ENCODE measurements at places on chromosomes 3 and 15. TPM values are rescaled to one million over a fixed set of nuclear protein-coding genes. Genes with fewer than 3 reads are reported as not detected.

DNA sequence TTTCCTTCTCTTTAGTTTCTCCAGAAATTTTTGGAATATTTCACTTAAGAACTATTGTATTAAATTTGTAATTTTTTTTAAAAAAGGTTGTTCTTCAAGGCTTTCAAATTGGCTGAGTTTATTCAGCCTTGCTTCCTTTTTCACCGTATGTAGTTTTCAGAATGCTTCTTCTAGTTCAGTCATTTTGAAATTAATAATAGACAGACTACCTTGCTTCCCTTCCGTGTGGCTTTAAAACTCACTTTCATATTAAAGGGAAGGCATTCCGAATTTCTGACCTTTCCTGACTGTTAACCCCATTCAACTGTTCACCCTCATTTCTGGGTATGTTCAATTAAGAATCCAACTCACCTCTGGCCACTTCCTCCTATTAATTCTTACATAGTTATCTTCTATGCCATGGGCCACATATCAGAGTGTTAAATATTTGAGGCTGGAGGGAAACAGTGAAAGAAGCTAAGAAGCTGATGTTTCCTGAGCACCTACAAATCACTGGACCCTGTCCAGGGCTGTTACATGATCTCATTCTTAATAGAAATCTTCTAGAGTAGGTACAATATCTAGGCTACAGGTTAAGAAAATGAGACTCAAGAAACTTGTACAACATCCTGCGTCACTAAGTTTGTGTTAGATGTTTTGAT, 237.5 kb downstream of the P3H2 start:
- H3K4me1 ChIP-seq = no peaks in the 10 kb centered on the region
- DNase-seq = no peak
- no peak overlapping the region for H3K27ac ChIP-seq
- H3K27me3 ChIP-seq = no peaks in the 10 kb centered on the region

- H3K36me3 ChIP-seq = no peaks in the 10 kb centered on the region
- no peak overlapping the region for H3K4me3 ChIP-seq
- DNase-seq = no peak
- no peaks in the 10 kb centered on the region for H3K27me3 ChIP-seq
- H3K27ac ChIP-seq = no peak overlapping the region
Observed at GRCh38 chr15:61517776-61518175, 288.7 kb upstream of the RORA start.

DNA sequence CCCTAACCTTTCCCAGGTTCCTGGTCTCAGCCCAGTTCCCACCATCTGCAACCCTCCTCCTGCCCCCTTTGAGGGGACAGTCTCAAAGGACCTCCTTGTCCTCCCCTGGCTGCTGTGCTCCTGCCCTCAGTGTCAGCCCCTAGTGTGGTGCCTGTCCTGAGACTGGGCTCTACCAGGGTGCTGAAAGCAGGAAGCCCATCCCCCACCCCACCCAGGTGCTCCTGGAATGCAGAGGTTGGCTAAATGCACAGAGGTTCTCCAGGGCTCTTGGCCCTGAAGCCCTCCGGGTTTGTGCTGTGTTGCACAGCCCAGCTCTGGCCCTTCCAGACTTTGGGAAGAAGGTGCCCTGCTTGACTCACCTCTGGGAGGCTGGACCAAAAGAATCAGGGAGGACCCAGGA, 21.8 kb downstream of the C3orf18 start:
- H3K4me3 ChIP-seq = no peak overlapping the region
- H3K27ac ChIP-seq = no peak overlapping the region
- H3K27me3 ChIP-seq = no peaks in the 10 kb centered on the region
- DNase-seq = no peak

The SHISA5 gene
- 92.7 TPM for total RNA-seq

DNA sequence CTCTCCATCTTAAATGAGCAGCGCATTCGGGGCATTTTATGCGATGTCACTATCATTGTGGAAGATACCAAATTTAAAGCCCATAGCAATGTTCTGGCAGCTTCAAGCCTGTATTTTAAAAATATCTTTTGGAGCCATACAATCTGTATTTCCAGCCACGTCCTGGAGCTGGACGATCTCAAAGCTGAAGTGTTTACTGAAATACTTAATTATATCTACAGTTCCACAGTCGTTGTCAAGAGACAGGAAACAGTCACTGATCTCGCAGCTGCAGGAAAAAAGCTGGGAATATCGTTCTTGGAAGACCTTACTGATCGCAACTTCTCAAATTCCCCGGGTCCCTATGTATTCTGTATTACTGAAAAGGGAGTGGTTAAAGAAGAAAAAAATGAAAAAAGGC, 44.4 kb upstream of the RASA2 start:
- H3K4me1 ChIP-seq = peaks cover 23% of the 10 kb centered on the region
- H3K27me3 ChIP-seq = no peaks in the 10 kb centered on the region
- peak overlapping the region; percentile 60 for H3K27ac ChIP-seq
- peaks cover 13% of the 10 kb centered on the region for H3K36me3 ChIP-seq

DNA sequence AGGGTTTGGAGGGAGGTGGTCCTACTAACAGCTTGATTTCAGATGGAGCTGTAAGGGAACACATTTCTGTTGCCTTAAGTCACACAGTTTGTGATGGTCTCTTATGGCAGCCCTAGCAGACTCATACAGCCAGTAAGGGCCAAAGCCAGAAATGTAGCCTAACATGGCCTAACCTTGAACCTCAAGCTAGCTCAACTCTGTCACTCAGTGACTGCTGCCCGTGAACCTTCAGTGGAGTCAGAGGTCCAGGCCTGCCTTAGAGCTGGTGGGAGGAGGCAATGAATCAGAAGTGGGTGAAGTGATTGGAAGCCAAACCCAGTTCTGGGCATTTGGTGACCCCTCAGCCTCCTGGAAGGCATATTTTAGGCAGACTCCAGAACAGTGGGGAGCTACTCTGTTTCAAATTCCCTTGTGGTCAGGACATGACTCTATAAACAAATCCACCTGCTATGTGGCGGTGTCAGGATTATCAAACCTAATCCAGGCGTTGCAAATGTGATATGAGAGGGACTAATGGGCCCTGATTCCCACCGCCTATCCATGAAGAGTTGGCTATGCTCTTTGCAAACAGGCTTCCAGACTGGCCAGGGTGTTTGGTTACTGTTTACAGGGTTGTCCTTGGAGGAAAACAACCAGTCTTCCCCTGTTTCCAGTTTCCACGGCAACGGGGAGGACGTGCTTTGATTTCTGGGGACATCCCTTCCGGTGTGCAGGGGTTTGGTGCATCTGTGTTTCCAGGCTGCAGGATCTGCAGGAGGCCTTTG, 105.9 kb upstream of the AGBL1 start:
- H3K4me1 ChIP-seq = no peaks in the 10 kb centered on the region
- no peak overlapping the region for H3K4me3 ChIP-seq
- H3K27me3 ChIP-seq = no peaks in the 10 kb centered on the region
- peak; percentile 38 for DNase-seq
- H3K27ac ChIP-seq = no peak overlapping the region

GRCh38 chr3:25603703-25604102, 61.0 kb downstream of the TOP2B start:
- no peak overlapping the region for H3K27ac ChIP-seq
- peak; percentile 28 for DNase-seq
- H3K27me3 ChIP-seq = no peaks in the 10 kb centered on the region
- peaks cover 4% of the 10 kb centered on the region for H3K36me3 ChIP-seq

GRCh38 chr3:170909129-170909903, 879 bp upstream of the EIF5A2 start:
- H3K4me3 ChIP-seq = no peak overlapping the region
- H3K4me1 ChIP-seq = peaks cover 9% of the 10 kb centered on the region
- peak; percentile 88 for DNase-seq
- no peaks in the 10 kb centered on the region for H3K27me3 ChIP-seq
- H3K36me3 ChIP-seq = peaks cover 1% of the 10 kb centered on the region

The DNAH12 gene
- total RNA-seq = under 0.01 TPM

The AQP9 gene
- not detected for total RNA-seq

DNA sequence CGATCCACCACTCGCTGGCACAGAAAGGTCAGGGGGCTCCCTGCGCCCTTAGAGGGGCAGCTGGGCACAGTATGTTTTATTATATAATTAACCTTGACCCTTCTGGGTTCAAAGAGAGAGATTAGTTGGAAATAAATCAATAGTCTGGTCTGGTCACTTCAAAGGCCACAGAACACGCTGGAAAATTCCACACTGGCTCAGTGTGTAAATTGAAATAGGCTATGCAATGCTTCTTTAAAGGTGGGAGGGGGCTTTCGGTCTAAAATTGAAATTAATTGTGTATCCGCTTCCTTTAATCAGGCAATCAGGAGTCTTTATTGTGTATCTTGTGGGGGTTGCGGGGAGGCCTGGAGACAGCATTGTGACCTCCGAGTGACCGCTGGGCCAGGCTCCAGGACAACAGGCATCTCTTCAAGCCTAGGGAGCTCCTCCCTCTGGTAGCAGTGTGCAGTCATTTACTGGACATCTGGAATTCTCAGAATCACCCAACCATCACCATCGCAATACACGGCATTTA, 8.0 kb downstream of the RNU5B-1 start:
- H3K4me3 ChIP-seq = no peak overlapping the region
- H3K27ac ChIP-seq = no peak overlapping the region
- H3K36me3 ChIP-seq = no peaks in the 10 kb centered on the region
- H3K27me3 ChIP-seq = no peaks in the 10 kb centered on the region
- H3K4me1 ChIP-seq = no peaks in the 10 kb centered on the region

- no peaks in the 10 kb centered on the region for H3K36me3 ChIP-seq
- H3K4me3 ChIP-seq = no peak overlapping the region
- H3K27me3 ChIP-seq = no peaks in the 10 kb centered on the region
- no peak for DNase-seq
- H3K27ac ChIP-seq = no peak overlapping the region
Observed at GRCh38 chr3:30704931-30705890, 98.8 kb downstream of the TGFBR2 start.

The NCBP2 gene
- 65.2 TPM for total RNA-seq

DNA sequence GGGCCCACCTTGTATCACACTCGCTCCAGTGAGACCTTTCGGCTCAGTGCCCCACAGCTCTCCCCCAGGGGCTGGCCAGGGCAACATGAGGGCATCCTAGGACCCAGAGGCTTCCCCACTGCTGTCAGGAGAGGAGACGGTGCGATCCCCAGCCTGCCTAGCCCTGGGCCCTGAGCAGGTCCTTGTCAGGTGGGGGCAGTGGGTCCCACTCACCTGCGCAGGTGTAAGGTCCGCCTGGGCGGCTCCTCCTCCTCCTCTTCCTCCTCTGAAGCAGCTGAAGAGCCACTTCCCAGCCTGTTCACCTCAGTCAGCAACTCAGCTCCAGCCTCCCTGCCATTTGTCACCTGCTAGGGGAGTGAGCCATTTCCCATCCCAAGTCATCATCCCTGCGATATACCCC, 9.6 kb downstream of the KIF7 start:
- H3K36me3 ChIP-seq = peaks cover 10% of the 10 kb centered on the region
- H3K4me1 ChIP-seq = no peaks in the 10 kb centered on the region
- no peak overlapping the region for H3K4me3 ChIP-seq

DNA sequence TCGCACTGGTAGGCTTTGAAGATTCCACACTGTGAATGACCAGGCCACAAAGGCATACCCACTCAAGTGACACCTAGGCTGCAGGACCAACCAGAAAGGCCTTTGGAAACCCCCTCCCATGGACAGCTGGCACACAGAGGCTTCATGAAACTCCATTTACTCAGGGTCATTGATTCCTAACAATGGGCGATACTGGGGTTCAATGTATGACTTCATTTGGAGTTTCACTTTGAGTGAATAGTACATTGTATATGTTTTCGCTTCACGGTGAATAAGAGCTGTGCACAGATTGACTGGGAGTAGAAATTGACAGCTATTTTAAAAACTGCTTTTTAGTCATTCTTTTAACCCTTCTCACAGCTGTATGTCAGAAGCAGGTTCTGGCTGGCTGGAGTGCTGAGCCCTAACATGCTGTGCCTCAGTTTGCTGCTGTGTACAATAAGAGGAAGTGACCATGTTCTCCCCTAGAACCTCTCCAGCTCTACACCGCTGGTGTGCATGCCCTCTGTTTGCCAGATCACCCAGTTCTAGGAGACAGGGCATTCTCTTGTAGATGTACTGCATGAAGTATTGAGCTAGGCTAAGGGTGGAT, 15.4 kb upstream of the CX3CR1 start:
- no peaks in the 10 kb centered on the region for H3K4me1 ChIP-seq
- H3K27me3 ChIP-seq = no peaks in the 10 kb centered on the region
- no peaks in the 10 kb centered on the region for H3K36me3 ChIP-seq
- no peak overlapping the region for H3K27ac ChIP-seq
- DNase-seq = no peak

The P2RY13 gene
- under 0.01 TPM for total RNA-seq

GRCh38 chr15:83164111-83164770, 43.4 kb downstream of the HDGFL3 start:
- peaks cover 2% of the 10 kb centered on the region for H3K4me1 ChIP-seq
- peak; percentile 43 for DNase-seq
- no peaks in the 10 kb centered on the region for H3K27me3 ChIP-seq
- no peaks in the 10 kb centered on the region for H3K36me3 ChIP-seq

DNA sequence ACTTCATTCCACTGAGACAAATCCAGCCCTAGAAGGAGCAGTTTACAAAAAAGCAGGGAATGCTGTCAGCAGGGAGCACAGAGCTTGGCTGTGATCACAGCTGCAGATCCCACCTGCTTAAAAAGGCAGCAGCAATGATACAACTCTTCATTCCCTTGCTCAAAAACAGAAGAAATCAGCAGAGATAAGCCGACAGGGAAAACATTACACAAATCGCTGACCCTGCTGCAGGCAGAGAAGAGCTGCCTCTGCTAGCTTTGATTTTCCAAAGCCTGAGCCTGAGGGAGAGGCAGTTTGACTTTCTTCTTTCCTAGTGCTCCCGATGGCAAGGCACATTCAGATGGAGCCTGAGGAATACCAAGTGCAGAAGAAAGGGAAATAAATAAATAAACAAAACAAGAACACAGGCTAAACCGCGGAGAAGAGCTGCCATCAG, 80.2 kb downstream of the SHQ1 start:
- H3K27ac ChIP-seq = no peak overlapping the region
- H3K36me3 ChIP-seq = no peaks in the 10 kb centered on the region
- no peaks in the 10 kb centered on the region for H3K4me1 ChIP-seq
- no peak for DNase-seq

The LTK gene
- 0.99 TPM for total RNA-seq

DNA sequence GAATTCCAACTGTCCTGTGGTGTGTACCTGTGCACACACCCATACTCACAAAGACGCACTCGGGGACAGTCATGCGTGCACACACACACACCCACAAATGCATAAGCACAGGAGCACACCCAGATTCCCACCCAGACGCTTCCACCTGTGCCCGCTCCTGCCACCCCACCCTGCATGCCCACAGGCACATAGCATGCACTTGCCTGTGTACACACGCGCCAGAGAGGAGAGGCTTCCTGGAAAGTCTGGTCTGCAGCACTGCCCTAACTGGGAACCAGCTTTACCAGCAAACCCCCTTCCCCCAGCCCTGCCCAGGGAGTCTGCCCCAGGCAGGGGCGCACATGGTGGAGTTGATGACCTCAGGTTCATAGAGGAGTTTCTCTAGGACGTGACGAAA, 246.2 kb downstream of the UACA start:
- no peak overlapping the region for H3K4me3 ChIP-seq
- H3K36me3 ChIP-seq = no peaks in the 10 kb centered on the region
- DNase-seq = no peak
- peaks cover 19% of the 10 kb centered on the region for H3K27me3 ChIP-seq

DNA sequence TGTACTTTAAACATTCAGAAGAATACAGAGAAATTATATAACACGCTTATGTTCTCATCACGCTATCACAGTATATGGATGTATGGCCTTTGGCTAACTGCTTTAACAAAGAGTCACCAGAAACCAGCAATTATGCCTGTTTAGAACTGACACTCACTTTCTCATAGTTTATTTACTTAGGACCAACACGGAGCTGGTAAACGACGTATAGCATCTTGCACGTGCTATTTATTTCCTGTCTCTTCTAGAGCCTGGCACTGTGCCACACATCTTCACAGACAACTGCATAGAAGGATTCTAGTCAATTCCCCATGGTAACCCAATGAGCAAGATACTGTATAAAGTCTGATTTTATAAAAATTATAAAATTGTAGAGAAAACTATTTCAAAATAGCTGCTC, 43.6 kb downstream of the TBC1D2B start:
- no peak for DNase-seq
- H3K27me3 ChIP-seq = no peaks in the 10 kb centered on the region
- H3K27ac ChIP-seq = no peak overlapping the region
- peaks cover 2% of the 10 kb centered on the region for H3K36me3 ChIP-seq
- peaks cover 12% of the 10 kb centered on the region for H3K4me1 ChIP-seq

Measured in fibroblast of lung (primary cell).